NCI-H69 (cell line): ENCODE measurements at places on chromosomes 16 and 17.

DNA sequence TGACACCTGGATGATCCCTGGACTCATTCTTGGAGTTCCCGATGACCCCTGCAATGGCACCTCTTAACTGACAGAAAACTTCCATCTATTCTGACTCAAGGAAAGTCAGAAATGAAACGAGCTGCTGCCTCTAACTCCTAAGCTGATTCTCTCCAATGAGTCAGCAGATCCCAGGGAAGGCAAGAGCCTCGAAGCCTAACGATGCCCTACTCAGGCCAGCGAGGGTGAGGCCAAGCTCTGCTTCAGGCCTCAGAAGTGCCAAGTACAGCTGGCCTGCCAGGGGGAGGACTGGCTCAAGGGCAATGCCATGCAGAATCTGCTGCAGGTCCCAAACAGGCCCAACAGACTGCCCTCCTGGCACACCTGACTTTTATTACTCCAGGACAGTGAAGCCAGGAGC is 36.3 kb downstream of the PLXDC1 start:
- DNase-seq: no peak

DNA sequence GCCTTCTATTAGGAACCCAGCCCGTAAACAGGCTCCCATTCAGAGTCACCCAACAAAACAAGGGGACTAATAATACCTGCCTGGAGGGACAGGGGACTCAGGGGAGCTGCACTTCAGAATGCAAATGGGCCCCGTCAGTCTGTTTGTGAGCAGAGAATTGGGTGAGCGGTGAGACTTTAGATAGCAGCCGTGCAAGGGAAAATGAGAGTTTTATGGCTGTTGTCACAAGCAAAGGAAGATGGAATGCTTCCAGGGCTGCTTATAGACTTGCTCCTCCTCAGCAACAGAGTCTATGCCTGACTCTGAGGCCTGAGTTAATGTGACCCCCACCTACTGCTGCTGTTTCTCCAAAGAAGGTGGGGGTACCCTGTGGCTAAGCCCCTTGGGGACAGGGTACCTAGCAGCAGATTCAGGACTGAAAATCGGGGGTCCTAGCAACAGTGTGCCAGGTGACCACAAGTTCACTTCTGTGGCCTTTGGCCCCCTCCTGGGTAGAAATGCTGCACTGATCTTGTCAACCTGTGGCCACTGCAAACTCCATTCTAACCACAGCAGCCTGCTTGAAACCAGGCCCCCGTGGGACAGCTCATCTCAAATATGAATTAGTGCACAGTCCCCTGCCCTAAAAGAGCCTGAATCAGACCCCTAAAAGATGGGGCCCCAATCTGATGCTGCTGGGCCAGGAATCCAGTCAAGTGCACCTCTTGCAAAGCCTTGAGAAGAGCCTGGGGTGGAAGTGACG is 126.4 kb downstream of the C16orf78 start:
- peak; percentile 40 for DNase-seq

- DNase-seq: no peak
Observed at GRCh38 chr17:27579897-27580321, 51.1 kb upstream of the LGALS9 start.

GRCh38 chr17:32943206-32943605 is 15.3 kb downstream of the TMEM98 start:
- no peak for DNase-seq

- peak; percentile 84 for DNase-seq
Observed at GRCh38 chr16:82888591-82889001, 261.8 kb downstream of the CDH13 start.

- DNase-seq: no peak
Observed at GRCh38 chr16:87297407-87297806, 19.8 kb downstream of the C16orf95 start.

GRCh38 chr17:79630821-79631639 is 20.2 kb upstream of the RBFOX3 start:
- DNase-seq: no peak

DNA sequence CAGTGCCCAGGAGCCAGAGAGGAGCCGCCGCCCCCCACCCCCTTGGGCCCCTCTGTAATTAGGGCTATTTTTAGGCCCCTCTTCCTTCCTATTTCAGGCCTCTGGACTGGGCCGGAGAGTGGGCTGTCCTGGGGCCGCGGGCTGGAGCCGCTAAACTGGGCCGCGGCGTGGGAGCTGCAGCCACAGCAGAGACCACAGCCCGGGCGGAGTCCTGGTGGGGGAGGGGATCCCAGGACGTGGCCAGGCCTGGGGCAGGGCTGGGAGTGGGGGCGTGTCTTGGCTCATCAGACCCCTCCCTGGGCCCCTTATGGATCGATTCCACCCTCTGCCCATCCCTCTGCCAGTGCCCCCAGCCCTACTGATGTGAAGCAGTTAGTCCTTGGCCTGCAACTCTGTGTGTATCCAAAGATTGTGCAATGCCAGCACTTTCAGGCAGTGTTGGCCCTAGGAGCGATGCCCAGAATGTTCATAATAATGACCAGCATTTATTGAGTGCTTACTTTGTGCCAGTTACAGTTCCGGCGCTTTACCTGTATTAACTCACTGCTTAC is 15.0 kb upstream of the TAC4 start:
- no peak for DNase-seq

DNA sequence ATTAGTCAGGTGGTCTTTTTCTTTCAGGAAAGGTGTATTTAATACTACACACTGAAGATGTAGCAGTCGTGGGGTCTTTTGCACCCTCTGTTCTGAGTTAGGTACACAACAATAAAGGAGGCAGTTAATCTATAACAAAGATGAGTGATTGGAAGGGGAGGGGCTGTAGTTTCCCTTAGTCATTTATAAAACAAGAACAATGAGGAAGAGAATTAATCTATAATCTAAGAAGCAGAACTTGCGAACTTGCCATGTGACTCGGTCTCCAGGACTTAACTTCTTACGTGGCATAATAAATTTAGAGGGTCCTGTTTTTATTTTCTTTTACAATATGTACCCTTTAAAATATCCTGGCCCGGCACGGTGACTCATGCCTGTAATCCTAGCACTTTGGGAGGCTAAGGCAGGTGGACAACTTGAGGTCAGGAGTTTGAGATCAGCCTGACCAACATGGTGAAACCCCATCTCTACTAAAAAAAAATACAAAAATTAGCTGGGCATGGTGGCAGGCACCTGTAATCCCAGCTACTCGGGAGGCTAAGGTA is 8.6 kb upstream of the APPBP2 start:
- no peak for DNase-seq

GRCh38 chr16:79137426-79137939 is 463.1 kb downstream of the MAF start:
- DNase-seq: peak; percentile 5

DNA sequence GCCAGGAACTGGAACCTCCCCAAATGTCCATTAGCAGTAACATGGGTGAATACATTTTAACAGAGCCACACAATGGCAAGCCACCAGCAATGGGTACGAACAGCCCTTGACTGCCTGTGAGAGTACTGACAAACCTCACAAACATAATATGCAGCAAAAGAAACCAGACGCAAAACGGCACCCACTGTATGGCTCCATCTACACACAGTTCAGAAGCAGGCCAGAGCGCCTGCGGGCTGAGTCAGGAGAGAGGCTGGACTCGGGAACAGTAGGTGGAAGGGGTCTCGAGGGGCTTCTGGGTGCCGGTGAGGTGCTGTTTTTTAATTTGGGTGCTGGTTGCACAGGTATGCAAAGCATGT is 77.4 kb upstream of the TOB1 start:
- DNase-seq: peak; percentile 41

- no peak for DNase-seq
Observed at GRCh38 chr17:30173649-30174048, 57.0 kb downstream of the NSRP1 start.

- DNase-seq: no peak
Observed at GRCh38 chr17:11081342-11081741, 159.7 kb upstream of the SHISA6 start.
